Pancreas (tissue), 10 donors: ENCODE measurements at places on chromosomes 12 and 14. TPM values are rescaled to one million over a fixed set of nuclear protein-coding genes. Genes with fewer than 3 reads are reported as not detected.

DNA sequence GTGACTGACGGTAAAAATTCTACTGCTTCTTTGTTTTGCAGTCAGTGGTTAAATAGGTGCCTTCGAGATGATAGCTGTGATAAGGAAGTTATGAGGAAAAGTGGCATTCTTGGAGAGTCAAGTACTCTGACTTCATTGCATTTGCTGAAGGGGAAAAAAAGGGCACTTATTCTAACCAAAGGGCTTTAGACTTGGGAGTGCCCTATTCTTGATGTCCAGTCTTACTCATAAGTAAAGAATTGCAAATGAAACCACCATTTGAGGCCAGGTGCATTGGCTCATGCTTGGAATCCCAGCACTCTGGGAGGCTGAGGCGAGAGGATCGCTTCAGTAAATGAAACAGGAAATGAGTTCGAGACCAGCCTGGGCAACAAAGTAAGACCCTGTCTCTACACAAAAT, 40.3 kb downstream of the BRAP start:
- DNase-seq, result no peak

The CTSG gene
- 0.94 TPM for total RNA-seq

The E2F7 gene
- total RNA-seq, result 0.20 TPM

DNA sequence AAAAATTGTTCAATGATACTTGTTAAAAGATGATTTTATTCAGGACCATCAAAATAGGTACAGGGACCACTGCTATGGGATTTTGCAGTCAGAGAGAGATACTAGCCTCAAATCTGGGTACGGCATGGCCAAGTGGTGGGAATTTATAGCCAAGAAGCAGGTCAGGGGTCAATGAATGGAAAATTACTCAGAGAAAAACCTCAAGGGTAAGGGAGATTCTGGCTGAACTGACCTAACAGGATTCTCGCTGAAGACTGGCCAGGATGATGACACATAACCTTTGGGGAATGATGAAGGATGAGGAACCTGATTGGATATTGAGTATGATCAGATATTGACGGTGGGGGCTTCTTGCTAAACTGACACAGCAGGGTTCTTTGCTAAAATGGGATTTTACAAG, 32.7 kb downstream of the DEPDC4 start:
- DNase-seq, result no peak

DNA sequence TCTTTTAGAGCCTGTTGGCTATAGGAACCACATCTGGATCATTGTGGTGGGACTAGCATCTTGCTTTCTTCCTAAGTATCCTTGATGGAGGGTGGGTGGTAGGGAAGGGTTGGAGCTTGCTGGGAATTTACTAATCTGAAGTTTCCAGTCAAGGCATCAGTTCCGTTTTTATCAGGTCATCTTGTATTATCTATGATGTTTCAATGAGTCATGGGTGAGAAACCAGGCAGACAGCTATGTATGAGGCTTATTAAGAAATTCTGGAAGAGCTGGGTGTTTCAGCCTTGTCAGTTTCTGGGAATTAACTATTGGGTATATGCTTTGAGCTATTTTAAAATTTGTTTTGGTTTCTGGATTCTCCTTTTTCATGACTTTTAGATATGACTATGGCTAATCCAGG, 11.3 kb downstream of the TSFM start:
- no peak for DNase-seq

DNA sequence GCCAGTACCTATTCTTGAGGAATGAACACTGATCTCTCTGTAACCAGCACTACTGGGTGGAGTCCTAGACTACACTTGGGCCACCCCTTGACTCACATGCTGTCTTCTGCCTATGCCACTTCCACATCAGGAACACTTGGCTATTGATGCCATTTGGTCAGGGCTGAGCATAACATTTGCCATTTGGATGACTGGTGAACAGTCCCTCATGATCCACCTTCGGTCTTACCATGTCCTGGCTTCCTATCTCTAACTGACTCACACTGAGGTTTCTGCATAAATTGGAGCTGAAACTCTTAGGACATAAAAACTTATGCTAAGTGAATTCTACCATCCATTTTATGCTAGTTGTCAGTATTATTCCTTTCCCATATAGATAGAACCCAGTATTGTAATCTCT, 91.7 kb upstream of the PELI2 start:
- no peak for DNase-seq

The DLGAP5 gene
- total RNA-seq, result not detected

DNA sequence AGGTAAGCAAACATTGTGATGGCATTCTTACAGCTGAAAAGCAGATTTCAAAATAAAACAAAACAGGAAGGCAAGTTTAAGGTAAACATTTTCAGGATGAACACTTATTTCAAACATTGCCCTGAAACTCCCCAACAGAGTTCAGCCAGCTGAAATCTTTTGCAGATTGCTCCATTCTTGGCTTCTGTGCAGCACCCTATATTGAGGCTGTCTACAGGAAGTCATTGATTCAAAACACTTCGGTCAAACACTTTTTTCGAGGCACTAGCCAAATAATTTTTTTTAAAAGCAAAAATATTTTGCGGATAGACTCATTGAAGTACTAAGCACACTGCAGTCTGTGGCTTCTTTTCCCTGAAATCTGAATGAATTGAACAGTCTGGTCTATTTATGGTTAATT, 318.1 kb upstream of the PDE3A start:
- no peak for DNase-seq

DNA sequence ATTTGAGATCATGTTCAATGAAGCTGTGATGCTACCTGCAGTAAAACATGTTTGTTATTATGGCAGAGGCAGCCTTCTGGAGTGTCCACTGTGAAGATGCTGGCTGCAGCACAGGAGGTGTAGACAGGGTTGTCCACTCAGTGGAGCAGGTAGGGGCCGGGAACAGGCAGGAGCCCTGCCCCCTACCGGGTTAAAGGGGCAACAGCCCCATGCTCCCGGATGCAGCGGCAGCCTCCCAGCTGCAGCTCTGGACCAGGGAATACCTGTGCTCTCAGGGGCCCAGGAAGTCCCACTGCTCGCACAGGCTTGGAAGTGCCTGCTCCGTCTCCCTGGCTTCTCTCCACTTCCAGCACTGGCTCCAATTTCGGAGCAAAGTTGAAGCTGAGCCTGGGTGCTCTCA, 401.6 kb downstream of the FOXG1 start:
- no peak for DNase-seq

The ARHGAP9 gene
- 3.6 TPM for total RNA-seq

DNA sequence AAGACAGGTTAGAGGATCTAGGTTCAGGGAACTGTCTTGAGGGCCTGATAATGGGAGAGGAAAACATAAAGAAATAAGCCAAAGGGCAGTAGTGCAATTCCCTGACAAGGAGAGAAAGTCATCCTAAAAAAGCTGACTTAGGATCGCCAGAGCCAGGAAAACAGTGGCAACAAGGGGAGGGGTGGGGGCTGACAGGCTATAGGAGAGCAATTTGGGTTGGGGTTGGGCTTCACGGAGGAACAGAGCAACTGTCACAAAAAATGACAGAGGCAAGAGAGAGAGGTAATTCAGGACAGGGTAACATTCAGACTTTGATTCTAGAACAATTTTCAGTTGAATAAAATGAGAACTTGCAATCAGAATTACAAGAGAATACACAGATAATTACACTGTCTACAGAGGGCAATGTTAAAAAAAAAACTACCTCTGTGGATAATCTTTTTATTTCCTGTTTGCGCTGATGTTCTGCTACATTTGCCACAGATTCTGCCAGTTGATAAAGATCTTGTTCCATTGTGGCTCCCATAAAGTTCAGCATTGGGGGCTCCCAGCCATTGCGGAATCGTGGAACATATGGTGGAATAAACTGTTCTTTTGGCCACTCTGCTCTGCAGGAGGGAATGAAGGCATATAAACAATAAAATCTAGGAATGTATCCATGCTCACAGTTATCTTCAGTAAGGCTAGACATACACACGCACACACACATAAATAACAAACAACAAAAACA, 138.6 kb downstream of the EPS8 start:
- no peak for DNase-seq

- no peak for DNase-seq
Measured at GRCh38 chr12:93782853-93783252, 105.7 kb downstream of the CRADD start.

DNA sequence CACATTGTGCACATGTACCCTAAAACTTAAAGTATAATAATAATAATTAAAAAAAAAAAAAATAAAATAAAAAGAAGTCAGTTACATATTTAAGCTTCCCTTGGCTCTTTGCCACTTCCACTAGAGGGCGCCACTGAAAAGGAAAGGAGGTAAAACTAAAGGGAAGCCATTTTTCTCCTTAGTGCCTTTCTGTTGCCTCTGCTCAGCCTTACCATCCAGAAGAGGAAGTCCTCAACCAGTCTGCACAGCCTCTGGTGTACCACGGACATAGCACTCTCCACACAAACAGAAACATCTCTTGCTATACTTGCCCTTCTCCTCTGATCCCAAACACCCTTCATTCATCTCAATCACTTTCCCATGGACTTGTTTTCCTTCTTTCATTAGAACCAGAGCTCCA, 169.0 kb upstream of the EEA1 start:
- peak; percentile 37 for DNase-seq

- DNase-seq, result no peak
Measured at GRCh38 chr14:71444030-71444822, 488.0 kb upstream of the RGS6 start.

The CAPZA3 gene
- total RNA-seq, result not detected

DNA sequence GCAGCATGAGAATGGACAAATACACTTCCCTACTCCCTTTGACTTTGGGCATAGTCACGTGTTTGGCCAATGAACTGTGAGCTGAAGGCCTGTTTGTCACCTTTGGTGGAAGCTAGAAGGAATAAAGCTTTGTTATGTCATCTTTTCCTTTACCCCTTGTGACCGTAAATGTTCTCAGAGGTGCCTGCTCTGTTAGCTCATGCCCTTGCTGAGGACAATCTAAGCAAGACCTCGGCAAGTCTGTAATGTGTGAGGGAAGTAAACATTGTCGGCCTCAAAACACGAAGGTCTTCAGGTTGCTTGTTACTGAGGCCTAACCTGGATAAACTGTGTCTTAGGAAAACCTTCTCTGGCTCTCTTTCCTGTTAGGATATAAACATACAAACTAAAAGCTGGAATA, 354.2 kb downstream of the TMEM132D start:
- no peak for DNase-seq

The MAGOHB gene
- 10.9 TPM for total RNA-seq

The B4GALNT3 gene
- total RNA-seq, result 9.2 TPM

GRCh38 chr14:77037938-77038568, 9.5 kb upstream of the IRF2BPL start:
- DNase-seq, result peak; percentile 50

The SRGAP1 gene
- total RNA-seq, result 13.3 TPM
